ENCODE measurements at places on chromosomes 13 and 19.

- no peak for DNase-seq
These were observed 5.8 kb downstream of the POU4F1 start for GRCh38 chr13:78597602-78597932.

GRCh38 chr13:26230703-26231102 lies 8.6 kb upstream of the RNF6 start:
- DNase-seq = no peak

- DNase-seq = no peak
These were observed 31.3 kb downstream of the GRIK5 start for GRCh38 chr19:42038666-42039065.

DNA sequence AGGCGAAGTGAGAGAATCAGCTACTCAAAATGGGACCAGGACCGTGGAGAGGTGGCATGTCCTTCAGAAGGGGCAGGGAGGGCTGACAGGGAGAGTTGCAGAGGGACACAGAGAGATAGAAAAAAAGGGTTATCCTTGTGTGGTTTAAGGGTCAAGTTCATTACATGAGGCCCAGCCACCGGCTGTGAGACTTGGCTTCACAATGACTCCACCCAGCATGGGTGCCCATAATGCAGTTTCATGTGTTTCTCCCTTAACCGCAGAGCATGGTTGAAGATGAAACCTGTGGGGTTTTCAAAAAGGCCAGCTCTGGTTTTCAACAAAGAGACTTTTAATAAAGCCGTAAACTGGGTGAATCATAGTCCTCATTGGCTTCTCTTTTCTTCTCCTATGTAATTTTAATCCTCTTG lies 164.6 kb downstream of the KLF5 start:
- DNase-seq = no peak

DNA sequence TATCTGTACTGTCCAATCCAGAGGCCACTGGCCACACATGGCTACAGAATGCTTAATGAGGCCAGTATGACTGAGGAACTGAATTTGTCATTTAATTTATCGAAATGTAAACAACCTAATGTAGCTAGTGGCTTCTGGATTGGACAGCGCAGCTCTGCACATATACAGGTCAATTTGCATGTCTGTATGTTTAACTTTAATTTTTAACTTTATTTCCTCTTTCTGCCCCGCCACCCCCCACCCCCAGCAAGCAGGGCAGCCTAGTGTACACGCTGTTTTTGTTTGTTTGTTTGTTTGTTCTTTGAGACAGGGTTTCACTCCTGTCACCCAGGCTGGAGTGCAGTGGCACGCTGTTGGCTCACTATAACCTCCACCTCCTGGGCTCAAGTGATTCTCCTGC lies 15.5 kb downstream of the ZSWIM9 start:
- DNase-seq = no peak

GRCh38 chr19:7528522-7529245 lies 6.3 kb downstream of the MCOLN1 start:
- no peak for DNase-seq

DNA sequence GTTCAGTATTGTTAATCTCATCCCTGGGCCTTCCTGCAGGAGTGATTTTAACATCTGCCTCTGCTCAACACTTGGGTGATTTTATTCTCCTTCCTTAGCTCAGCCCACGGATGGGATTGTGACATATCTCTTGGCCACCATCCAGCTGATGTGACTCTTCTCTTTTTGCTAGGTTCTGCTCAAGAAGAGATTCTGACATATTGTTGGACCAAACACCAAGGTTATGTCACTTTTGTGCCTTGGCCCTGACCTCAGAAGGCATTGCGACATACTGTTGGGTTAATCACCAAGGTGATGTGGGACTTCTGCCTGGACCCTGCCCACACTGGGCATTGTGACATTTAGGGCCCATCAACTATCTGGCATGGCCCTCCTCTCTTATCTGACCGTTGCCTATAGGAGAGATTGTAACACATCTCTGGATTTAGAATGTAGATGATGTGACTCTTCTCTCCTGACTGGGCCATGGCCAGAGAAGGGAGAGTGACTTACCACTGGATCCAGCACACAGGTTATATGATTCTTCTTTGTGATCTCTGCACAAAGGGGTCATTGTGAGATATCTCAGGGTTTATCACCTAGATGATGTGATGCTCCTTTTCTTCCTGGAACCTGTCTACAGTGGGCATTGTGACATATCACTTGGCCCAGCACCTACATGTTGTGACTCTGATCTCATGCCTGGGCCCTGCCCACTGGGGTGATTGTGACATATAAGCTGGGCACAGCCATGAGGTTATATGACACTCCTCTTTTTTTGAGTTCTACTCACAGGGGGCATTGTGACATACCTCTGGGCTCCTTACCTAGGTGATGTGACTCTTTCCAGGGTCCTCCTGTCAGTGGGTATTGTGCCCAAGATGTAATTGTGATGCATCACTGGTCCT lies 88.8 kb downstream of the ZNF429 start:
- DNase-seq = no peak

DNA sequence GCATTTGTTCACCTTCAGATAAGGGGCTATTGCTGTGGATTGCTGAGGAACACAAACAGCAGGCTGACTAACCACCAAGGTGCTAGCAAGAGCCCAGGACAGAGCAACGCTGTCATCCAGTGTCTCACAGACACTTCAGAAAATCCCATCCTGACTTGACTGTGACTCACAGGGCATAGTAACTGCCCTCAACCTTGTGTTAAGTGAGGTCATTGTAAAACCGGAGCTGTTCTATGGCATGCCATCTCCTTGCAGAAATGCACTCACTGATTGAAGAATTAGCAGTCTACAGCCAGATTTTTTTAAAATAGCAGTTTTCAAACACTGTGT lies 51.1 kb downstream of the TNFRSF19 start:
- DNase-seq = no peak

GRCh38 chr19:38710416-38710702 lies 33.9 kb downstream of the CAPN12 start:
- DNase-seq = no peak

GRCh38 chr13:73040968-73041596 lies 17.7 kb upstream of the KLF5 start:
- DNase-seq = no peak

- DNase-seq = no peak
These were observed 15.3 kb downstream of the DYRK1B start for GRCh38 chr19:39818626-39819097.

GRCh38 chr13:110590577-110590976 lies 24.8 kb upstream of the NAXD start:
- DNase-seq = no peak

GRCh38 chr19:5104871-5105351 lies 136.0 kb downstream of the KDM4B start:
- no peak for DNase-seq

GRCh38 chr19:3193256-3194105 lies 7.8 kb downstream of the NCLN start:
- DNase-seq = no peak

- DNase-seq = no peak
These were observed 13.6 kb downstream of the C19orf25 start for GRCh38 chr19:1465191-1466016.

All from activated CD4-positive, alpha-beta T cell treated with anti-CD3 and anti-CD28 coated beads for 24 hours (primary cell).